ENCODE measurements at places on chromosomes 1 and 21. TPM values are rescaled to one million over a fixed set of nuclear protein-coding genes. Genes with fewer than 3 reads are reported as not detected.

S100A2 gene
- 3.0 TPM for total RNA-seq

RUNX3 gene
- total RNA-seq: 2.5 TPM

EPHA2 gene
- total RNA-seq: 140 TPM

DYNLT5 gene
- total RNA-seq: not detected

CCDC185 gene
- not detected for total RNA-seq

SPRR3 gene
- total RNA-seq: 0.70 TPM

HSD11B1 gene
- not detected for total RNA-seq

NADK gene
- total RNA-seq: 87.6 TPM

KRTAP13-1 gene
- total RNA-seq: not detected

JUN gene
- total RNA-seq: 100 TPM

FAM110D gene
- total RNA-seq: 0.70 TPM
